ENCODE measurements at places on chromosomes 6 and 20. TPM values are rescaled to one million over a fixed set of nuclear protein-coding genes. Genes with fewer than 3 reads are reported as not detected.

Gene PRND
- total RNA-seq, result 0.29 TPM

Gene PEX3
- total RNA-seq, result 22.0 TPM

Gene KCTD20
- 63.0 TPM for total RNA-seq

Gene RPL10A
- total RNA-seq, result 1,220 TPM

Gene LAMA2
- 6.7 TPM for total RNA-seq

Gene RMND1
- total RNA-seq, result 24.7 TPM

Gene PLTP
- 10.9 TPM for total RNA-seq

Gene REM1
- total RNA-seq, result not detected

Gene GABRR1
- not detected for total RNA-seq

Gene SUMO4
- total RNA-seq, result 0.39 TPM

Gene TRIM40
- not detected for total RNA-seq

Gene SLC22A2
- total RNA-seq, result not detected

Gene SLC22A3
- not detected for total RNA-seq

Gene EYS
- not detected for total RNA-seq

Gene OSBPL2
- 33.5 TPM for total RNA-seq

Gene COL11A2
- 0.50 TPM for total RNA-seq

Gene LGSN
- not detected for total RNA-seq

Gene SDCBP2
- total RNA-seq, result 0.61 TPM

Gene PAK5
- not detected for total RNA-seq

Gene DAAM2
- total RNA-seq, result 9.1 TPM

Gene AVP
- total RNA-seq, result not detected

Gene HLA-DPB1
- 4.8 TPM for total RNA-seq

All from HFFc6 (cell line).